MCF 10A (cell line): ENCODE measurements at places on chromosomes 1 and 21. TPM values are rescaled to one million over a fixed set of nuclear protein-coding genes. Genes with fewer than 3 reads are reported as not detected.

ZFP69B gene
- 6.0 and 8.9 TPM in 2 replicates for total RNA-seq

F5 gene
- 0.09 TPM in 1 of 2 replicates, not detected in the other for total RNA-seq

DNA sequence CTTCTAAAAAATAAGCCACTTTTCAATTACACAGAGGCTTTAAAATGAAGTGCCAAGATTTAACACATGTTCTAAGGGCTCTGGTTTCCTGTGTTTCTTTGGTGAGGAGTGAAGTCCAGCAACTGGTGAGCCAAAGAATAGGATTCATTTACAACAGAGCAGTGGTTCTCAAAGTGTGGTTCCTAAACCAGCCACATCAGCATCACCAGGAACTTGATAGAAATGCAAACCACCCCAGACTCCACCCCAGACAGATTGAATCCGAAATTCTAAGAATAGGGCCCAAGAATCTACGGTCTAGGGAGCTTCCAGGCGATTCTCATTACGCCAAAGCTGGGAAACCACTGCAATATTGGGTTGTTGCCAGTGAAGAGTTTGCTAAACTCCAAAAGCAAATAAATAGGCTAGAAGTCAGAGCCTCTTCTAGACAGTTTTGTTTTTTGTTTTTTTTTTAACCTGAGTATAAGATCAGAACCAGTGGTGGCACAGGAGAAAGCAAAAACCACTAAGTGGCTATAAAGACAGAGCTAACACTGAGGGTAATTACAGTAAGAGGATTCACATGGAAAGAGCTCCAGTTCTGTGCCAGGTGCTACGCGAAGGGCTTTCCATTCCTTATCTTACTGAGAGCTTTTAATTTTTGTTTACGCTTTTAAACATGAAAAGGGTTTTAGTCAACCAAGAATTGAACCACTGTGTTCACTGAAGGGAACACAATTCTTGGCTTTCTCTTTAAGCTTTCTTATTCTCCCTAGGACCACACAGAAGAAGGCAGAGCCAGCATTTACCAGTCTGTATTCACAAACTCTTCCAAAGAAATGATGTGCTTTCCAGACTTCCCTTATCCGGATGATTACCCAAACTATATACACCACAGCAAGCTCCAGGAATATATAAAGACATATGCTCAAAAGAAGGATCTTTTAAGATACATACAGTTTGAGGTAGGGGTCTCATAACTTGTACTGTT lies 42.4 kb upstream of the FMO2 start:
- peak; percentile 72 for DNase-seq

GRCh38 chr1:62228136-62228882 lies 33.7 kb downstream of the L1TD1 start:
- DNase-seq: no peak

- DNase-seq: peak; percentile 51
Measured at GRCh38 chr1:15459771-15460707, 3.5 kb downstream of the CELA2A start.

SMG7 gene
- 101 and 107 TPM in 2 replicates for total RNA-seq

- no peak for DNase-seq
Measured at GRCh38 chr1:104467590-104467989, 717.9 kb downstream of the AMY1C start.

GRCh38 chr1:192066202-192066601 lies 92.1 kb upstream of the RGS18 start:
- peak; percentile 20 for DNase-seq

- DNase-seq: no peak
Measured at GRCh38 chr1:200150006-200150405, 122.5 kb downstream of the NR5A2 start.

LEFTY1 gene
- total RNA-seq: not detected in 2 replicates

DNA sequence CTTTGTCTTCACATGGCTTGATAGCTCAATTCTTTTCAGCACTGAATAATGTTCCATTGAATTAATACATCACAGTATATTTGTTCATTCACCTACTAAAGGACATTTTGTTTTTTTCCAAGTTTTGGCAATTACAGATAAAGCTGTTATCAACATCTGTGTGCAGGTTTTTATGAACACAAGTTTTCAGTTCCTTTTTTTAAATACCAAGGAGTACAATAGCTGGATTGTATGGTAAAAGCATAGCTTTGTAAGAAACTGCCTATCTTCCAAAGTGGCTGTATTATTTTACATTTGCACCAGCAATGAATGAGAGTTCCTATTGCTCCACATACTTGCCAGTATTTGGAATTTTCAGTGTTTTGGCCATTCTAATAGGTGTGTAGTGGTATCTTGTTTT lies 4.8 kb upstream of the MCOLN2 start:
- DNase-seq: no peak

GRCh38 chr21:39009587-39010225 lies 173.5 kb downstream of the PSMG1 start:
- DNase-seq: no peak

SLAMF9 gene
- total RNA-seq: not detected in 2 replicates

- peak; percentile 41 for DNase-seq
Measured at GRCh38 chr1:104648269-104648691, 898.6 kb downstream of the AMY1C start.

- DNase-seq: peak; percentile 86
Measured at GRCh38 chr1:23825076-23825761, at the start of gene HMGCL. Gene HMGCL, minus strand, starts transcription at chr1:23825429. Its CDS starts 14 bp downstream, at chr1:23825415.

GRCh38 chr1:205750138-205751035 lies at the start of gene NUCKS1:
Gene NUCKS1, minus strand, starts transcription at chr1:205750182. Its CDS starts 209 bp downstream, at chr1:205749973.
- DNase-seq: peak; percentile 100

DNA sequence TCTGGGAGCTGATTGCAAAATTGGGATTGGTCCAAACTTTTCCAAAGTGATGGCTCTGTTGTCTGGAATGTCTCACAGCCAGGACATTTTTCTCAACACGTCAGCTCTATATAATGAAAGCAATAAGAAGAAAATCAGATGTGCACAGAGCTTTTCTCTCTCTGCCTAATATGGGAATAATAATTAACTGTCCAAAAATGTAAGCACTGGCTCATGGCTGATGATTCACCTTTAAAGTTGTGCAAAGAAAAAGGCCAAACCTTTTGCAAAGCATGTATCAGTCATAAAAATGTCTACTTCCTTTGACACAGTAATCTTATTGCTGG lies 30.4 kb downstream of the ZNF281 start:
- peak; percentile 97 for DNase-seq

GRCh38 chr1:34842073-34842472 lies 17.5 kb downstream of the SMIM12 start:
- DNase-seq: no peak

GATAD2B gene
- total RNA-seq: 95.5 and 108 TPM in 2 replicates

DNA sequence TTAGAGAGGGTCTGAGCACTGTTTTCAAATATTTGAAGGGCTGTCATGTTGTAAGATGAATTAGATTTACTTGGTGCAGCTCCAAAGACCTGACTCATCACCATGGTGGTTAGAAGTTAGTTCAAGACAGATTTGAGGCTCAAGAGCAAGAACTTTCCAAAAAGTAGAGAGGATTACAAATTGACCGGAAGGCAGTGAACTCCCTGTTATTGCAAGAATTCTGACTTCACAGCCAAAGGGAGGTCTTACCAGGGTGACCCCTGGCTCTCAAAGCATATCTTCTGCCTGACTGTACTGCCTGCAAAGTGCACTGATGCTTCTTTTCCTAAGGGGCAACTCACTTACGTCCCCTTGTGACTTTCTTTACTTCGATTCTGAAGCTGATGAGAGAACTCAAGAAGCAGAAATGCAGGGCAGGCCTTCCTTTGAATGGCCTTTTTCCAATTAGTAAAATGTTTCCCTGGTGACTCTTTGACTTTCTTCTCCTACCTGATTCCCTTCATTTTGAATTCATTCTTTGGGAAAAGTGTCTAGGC lies 86.4 kb downstream of the NAV1 start:
- DNase-seq: peak; percentile 94

DNA sequence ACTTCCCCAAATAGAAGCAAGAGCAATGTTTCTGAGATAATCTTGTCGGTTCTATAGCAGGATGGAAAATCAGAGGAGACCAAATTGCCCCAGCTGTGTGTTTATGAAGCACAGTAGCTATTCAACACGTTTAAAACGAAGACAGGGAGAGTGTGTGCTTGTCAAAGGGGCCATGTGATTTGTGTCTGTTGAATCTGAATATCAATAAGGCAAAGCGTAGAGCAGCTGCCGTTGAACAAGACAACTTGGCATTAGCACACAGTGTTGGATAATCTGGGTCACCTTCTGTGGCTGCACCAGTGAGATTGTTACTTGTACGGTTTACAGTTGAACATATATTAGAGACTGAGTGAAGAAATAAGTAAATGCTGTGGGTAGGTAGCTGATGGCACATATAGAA lies 1.0 kb downstream of the CRB1 start:
- no peak for DNase-seq
